ENCODE measurements at places on chromosomes 16 and 17.
A peak's percentile ranks its signal among the peaks of the same experiment; 100 is the strongest.

GRCh38 chr16:84497418-84498222, 6.8 kb downstream of the MEAK7 start:
- DNase-seq: no peak

DNA sequence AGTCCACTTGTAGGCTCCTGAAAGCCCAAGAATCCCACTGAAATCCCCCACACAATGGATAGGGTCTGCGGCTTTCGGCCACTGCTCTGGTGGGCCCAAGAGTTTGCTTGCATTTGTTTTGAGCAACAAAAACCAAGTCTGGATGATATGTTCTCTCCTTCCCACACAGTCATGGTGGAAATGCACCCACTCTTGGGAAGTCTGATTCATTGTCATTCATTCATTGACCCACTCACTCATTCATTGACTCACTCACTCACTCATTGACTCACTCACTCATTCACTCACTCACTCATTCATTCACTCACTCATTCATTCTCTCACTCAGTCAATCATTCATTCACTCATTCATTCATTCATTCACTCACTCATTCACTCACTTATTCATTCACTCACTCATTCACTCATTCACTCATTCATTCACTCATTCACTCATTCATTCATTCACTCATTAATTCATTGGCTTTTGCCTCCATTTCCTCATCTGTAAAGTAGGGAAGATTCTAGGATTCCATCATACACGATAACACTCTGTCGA, 2.2 kb upstream of the CA5A start:
- no peak for DNase-seq

- DNase-seq: no peak
These were observed 1.3 kb upstream of the ACLY start for GRCh38 chr17:41919840-41920579.

DNA sequence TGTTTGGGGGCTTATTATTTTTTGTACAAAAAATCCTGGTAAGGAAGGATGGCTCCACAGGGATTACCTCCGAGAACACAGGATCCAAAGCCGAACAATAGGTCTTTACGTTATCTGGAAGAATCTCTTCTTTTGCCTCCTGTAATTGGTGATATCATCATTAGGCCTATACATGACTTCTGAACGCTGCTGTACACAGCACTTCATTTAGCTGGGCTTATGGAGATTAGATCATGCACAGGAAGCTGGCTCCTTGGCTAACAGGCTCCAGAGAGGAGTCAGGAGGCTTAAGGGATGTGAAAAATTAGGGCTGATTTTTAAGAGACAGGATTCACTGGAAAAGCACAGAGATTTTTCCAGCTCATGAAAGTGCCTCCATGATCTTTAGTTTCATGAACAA, 54.7 kb downstream of the TANGO6 start:
- DNase-seq: no peak

GRCh38 chr16:69031877-69032301, 73.6 kb upstream of the HAS3 start:
- DNase-seq: no peak

- no peak for DNase-seq
These were observed 44.3 kb upstream of the CPNE2 start for GRCh38 chr16:57048095-57048494.

GRCh38 chr17:77280304-77281121, 139.7 kb downstream of the SEC14L1 start:
- DNase-seq: peak; percentile 46

DNA sequence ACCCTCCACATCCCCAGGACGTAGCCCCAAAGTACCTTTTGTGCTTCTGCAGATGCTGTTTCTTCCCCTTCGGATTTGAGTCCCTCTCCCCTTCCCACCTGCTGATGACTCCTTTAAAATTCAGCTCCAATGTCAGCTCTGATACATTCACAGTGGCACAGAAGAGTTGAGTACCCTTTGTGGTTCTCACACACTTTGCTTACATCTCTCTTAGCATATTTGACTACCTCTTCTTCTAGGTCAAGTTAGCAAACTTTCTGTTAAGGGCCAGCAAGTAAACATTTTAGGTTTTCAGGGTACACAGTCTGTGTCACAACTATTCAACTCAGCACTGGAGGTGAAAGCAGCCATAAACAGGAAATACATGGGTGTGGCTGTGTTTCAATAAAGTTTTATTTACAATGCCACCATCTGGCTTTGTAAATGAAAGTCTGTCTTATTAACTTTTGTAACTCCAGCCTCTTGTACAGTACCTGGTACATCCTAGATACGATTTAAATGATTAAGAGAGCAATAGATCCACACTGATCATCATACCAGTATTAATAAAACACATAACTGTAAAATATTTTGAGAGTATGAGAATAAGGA, 161.7 kb downstream of the SOX9 start:
- DNase-seq: no peak

GRCh38 chr17:75759457-75759856, 5.5 kb downstream of the GALK1 start:
- no peak for DNase-seq

DNA sequence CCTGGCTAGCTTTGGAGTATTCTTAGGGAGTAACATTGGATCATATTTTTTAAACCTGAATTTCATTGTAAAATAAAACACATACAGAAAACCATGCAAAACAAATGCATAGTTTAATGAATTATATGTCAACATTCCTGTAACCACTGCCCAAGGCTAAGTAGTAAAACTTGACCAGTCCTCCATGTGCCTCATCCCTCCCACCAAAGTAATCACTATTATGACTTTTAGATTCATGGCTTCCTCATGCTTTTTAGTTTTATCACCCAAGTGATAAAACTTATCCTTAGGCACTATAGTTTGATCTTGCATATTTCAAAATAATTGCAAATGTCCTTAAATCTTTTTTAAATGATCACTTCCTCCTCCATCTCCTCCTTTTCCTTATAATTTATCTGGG, 20.4 kb downstream of the PRKCA start:
- no peak for DNase-seq

DNA sequence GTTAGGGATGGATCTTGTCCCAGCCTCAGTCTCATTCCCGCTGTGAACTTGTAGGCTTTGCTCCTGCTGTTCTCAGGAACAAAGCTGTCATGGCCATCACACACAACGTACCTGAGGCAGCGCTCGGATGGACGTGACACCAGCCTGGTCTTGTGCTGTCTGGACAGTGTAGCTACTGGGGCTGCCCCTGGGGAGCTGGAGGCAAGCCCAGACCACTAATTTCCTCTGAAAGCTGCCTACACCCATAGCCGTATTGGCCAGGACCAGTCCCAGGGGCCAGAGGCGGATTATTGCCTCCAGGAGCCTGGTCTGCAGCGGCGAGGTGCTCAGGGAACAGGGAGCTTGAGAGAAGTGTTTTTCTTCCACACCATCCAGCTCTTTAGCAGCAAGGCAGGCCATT, 11.7 kb downstream of the ZNHIT3 start:
- no peak for DNase-seq

- peak; percentile 86 for DNase-seq
These were observed at the start of the genes RPA1 and SMYD4 for GRCh38 chr17:1829592-1830257. Gene RPA1, plus strand, starts transcription at chr17:1830005. Its CDS starts 89 bp downstream, at chr17:1830094. Gene SMYD4, minus strand, starts transcription at chr17:1829902. Its CDS starts 1,908 bp downstream, at chr17:1827994.

DNA sequence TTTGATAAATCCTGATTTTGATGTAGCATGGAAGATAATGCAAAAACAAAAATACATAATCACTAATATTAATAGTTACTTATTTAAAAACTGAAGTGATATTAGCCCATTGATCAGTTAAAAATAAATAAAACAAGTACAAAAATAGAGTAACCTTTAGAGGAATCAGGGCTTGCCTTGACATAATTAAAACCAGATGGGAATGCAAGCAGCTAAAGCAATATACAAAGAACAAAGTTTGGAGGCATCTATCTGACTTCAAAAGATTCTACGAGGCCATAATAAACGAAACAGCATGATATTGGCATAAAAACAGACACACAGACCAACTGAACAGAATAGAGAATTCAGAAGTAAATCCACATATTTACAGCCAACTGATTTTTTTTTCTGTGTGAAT, 15.0 kb upstream of the HEATR3 start:
- no peak for DNase-seq
